Naive thymus-derived CD4-positive, alpha-beta T cell (primary cell): ENCODE measurements at places on chromosomes 7 and 10.

- DNase-seq = no peak
Measured at GRCh38 chr7:66617295-66617694, 11.4 kb upstream of the KCTD7 start.

DNA sequence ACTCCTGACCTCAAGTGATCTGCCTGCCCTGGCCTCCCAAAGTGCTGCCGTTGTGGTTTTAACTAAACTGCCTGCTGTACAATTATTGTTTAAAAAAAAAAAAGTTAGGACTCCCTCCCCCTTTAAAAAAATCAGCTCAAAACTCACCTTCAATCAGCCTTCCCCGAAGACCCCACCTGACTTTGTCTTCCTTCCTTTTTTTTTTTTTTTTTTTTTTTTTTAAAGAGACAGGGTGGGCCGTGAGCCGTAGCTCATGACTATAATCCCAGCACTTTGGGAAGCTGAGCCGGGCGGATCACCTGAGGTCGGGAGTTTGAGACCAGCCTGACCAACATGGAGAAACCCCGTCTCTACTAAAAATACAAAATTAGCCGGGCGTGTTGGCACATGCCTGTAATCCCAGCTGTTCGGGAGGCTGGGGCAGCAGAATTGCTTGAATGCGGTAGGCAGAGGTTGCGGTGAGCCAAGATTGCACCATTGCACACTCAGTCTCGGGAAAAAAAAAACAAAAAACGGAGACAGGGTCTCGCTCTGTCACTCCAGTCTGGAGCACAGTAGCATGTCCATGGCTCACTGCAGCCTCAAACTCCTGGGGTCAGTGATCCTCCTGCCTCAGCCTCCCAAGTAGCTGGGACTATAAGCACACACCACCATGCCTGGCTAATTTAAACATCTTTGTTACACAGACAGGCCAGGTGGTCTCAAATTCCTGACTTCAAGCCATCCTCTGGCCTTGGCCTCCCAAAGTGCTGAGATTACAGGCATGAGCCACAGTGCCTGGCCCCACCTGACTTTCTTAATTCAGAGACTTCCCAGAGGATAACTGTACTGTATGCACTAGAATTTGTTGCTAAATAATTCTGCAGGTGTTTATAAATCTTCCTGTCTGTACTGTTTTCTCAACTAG lies 3.2 kb downstream of the FIS1 start:
- no peak for DNase-seq

DNA sequence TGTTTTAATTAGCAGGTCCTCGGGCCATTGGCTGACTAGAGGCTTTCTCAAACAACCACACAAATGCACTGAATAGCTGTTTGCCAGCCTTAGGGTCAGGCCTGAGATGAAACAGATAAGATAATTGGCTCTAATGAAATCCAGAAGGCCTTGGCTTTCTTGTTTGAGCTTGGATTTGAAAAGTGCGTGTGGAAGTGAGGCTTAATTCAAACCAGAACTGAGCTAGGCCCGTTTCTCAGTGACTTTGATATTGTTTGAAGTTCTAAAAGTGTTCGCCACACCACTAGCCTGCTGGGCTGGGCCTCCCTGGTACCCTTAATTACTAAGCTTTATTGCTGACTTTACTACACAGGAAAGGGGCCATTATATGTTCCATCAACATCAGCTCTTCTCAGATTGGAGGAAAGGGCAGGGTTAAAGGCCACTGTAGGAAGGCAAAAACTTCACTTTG lies 270.6 kb downstream of the TWIST1 start:
- no peak for DNase-seq

DNA sequence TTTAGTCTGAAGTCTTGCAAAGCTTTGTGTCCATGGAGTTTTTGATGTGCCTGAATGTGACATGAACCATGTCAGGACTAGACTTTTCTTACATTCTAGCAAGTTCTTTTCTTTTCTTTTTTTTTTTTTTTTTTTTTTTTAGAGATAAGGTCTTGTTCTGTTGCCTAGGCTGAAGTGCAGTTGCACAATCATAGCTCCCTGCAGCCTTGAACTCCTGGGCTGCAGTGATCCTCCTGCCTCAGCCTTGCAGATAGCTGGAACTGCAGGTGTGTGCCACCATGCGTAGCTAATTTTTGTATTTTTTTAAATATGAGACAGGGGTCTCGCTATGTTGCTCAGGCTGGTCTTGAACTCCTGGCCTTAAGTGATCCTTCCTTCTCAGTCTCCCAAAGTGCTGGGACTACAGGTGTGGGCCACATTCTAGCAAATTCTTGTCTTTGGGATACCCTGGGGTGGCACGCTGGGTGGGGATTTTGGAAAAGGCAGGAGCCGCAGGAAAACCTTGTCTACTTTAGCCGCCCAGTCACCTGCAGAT lies 152.8 kb downstream of the SVIL start:
- DNase-seq = no peak

- no peak for DNase-seq
Measured at GRCh38 chr7:85974176-85974575, 669.5 kb upstream of the GRM3 start.

- no peak for DNase-seq
Measured at GRCh38 chr10:131109726-131110125, 201.8 kb downstream of the TCERG1L start.

DNA sequence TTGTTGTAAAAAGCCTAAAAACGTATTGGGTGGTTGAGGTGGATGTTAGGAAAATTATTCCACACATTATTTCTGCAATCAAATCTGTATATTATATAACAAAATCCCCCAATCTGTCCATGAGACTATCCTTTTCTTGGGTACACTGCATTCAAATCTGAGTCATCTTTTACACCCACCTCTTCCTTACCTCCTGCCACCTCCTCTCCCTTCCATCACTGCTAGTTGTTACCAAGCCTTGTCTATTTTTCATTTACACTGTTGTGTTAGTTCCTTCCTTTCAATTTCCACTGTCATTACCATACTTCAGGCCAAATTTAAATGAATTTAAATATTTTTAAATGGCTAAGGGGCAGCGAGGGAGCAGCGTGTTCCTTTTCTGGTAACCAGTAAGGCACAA lies 83.3 kb downstream of the ITGA8 start:
- no peak for DNase-seq

GRCh38 chr10:75672842-75673241 lies 241.4 kb downstream of the LRMDA start:
- DNase-seq = no peak

DNA sequence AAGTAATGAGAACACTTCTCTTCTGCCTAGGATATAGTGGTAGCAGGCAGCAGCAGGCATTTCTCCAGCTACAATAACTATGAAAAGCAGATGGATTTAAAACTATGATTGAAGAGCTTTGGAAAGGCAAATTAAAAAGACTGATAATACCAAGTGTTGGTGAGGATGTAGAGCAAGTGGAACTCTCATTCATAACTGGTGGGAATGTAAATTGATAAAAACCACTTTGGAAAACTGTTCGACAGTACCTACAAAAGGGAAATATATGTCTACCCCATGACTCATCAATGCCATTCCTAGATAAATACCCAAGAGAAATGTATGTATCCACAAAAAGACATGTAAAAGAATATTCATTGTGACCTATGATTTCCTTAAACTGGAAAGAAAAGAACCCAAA lies 14.6 kb downstream of the ARMC3 start:
- no peak for DNase-seq

GRCh38 chr10:91540733-91541132 lies 92.1 kb downstream of the PPP1R3C start:
- no peak for DNase-seq

DNA sequence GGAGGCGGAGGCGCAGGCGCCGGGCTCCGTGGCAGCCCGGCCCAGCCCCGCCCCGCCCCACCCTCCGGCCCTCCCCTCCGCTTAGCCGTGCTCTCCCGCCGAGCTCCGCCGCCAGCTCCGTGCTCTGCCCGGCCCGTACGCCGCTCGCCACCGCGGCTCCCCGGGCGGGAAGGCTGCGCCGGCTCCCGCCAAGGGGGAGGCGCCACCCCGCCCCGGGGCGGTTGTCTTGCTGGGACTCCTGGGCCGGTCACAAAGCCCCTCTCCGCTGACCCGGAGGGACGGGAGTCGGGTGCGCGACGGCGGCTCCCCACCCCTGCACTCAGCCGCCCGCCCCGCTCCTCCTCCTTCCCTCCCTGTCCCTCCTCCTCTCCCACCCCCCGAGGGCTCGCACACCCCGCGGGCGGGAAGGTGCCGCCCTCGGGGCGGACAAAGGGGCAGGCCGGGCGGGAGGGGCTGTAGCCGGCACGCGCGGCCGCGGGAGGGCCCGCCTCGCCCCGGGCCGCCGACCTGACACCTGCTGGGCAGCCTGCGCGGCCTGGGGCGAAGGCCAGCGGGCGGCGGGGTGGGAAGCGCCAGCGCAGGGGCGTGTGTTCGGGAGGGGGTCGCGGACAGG lies 11.5 kb upstream of the SP8 start:
- no peak for DNase-seq

- DNase-seq = no peak
Measured at GRCh38 chr10:761376-761775, 71.9 kb upstream of the DIP2C start.

GRCh38 chr10:13536674-13537366 lies 8.0 kb upstream of the BEND7 start:
- DNase-seq = no peak

- DNase-seq = no peak
Measured at GRCh38 chr7:129009437-129009836, 45.5 kb downstream of the TNPO3 start.

- no peak for DNase-seq
Measured at GRCh38 chr7:21946222-21946709, 567 bp upstream of the CDCA7L start.

- DNase-seq = no peak
Measured at GRCh38 chr10:110501142-110501937, 3.6 kb downstream of the DUSP5 start.

DNA sequence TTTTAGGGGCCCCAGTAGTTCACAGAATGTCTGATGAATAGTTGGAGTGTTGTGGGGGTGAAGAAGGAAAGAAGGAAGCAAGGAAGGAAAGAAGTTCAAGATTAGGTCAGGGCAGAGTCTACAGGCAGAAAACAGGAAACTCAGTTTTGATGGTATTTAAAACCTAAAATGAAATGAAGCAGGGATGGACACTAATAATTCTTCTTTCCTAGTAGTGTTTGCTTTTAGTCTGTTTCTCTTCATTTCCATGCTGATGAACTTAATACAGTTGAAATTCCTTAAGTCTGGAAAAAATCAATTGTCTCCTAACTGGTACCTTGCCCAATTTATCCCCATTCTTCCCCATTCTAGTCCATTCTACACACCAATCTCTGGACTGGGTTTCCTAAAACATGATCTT lies 59.0 kb upstream of the GSAP start:
- no peak for DNase-seq

- DNase-seq = no peak
Measured at GRCh38 chr10:131947631-131948347, 33.9 kb downstream of the BNIP3 start.

- DNase-seq = no peak
Measured at GRCh38 chr7:106152313-106152665, 40.2 kb upstream of the SYPL1 start.

DNA sequence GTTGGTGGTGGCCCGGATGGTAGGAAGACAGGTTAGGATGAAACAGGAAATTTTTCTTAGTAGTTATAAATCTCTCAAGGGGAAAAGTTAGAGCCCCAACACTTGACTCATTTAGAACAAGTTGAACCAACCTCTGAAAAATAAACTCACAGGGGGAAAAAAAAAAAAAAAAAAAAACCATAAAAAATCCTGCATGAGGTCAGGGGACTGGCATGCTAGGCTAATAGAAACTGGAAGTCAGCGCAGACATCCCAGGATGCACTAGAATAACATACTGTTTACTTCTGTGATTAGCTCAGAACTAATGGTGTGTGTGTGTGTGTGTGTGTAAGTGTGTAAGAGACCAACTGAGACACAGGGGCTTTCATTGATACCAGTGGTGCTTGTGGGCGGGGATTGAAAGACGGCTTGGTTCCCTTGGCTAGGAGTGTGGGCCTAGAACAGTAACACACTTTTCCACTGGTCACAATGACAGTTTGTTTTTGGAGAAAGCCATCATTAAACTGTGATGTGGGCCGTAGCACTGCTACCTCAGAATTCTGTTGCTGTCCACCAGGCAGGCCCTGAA lies 491.6 kb upstream of the GALNT17 start:
- no peak for DNase-seq

DNA sequence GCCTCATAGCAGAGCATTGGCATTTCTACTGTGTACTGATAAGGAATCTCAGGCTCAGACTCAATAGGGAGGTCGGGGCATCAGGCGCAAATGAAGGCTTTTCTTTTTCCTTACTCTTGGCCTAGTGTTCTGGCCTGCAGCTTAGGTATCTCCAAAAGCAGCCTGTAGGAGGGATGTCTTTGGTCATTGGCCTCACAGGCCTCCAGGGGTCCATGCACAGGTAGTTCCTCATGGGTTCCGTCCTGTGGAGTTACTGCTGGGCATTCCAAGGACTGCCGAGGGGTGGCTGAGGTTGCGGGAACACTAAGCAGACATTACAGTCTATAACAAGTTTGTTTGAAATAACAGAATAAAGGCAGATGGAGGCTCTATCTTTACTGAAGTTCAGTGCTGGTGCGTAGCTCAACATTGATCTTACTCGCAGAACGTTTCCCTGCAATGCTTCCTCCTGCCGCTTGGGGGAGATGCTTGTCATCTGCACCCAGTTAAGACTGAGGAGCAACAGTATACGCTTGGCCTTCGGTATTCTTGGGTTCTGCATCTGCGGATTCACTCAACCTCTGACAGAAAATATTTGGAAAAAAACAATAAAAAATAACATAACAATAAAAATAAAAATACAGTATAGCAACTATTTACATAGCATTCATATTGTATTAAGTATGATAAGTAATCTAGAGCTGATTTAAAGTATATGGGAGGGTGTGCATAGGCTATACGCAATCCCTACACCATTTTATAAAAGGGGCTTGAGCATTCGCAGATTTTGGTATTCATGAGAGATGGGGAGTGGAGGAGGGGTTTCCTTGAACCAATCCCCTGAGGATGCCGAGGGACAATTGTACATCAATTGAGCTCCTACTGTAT lies 58.9 kb downstream of the SH2D4B start:
- DNase-seq = no peak

DNA sequence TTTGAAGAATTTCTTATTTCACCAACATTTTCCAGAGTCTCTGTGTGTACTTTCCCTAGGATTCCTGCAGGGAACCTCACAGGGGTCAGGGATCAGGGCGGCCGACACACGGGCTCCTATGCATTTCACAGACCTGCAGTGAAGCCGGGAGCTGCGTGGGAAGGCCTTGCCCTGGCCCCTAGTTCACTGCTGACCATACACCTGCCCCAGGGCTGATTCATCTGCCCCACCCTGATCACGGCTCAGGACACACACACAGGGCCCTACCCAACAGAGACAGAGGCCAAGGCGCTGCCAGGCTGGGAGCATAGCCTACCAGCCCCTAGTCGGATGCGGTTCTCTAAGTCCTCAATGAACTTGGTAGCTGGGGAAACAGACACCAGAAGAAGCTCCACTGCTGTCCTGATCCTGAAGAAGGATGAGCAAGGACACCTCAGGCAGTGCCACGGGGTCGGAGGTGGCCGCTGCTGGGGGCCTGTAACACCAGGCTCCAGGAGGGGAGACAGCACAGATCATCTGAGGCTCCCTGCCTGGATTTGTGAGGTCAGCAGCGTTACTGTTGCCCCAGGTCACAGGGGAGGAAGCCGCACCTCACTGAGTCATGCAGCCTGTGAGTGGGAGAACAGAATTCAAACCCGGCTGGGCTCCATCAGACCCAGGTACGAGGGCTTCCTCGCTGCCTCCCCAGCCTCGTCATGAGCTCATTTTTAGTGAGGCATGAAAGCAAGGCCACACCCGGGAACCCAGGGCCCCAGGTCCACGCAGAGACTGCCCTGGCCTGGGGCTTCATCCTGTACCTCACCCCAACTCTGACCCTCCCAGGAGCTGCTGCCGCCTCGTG lies 278.8 kb upstream of the PPP2R2D start:
- DNase-seq = no peak
